ENCODE measurements at places on chromosomes 1 and 21.
A peak's percentile ranks its signal among the peaks of the same experiment; 100 is the strongest.

DNA sequence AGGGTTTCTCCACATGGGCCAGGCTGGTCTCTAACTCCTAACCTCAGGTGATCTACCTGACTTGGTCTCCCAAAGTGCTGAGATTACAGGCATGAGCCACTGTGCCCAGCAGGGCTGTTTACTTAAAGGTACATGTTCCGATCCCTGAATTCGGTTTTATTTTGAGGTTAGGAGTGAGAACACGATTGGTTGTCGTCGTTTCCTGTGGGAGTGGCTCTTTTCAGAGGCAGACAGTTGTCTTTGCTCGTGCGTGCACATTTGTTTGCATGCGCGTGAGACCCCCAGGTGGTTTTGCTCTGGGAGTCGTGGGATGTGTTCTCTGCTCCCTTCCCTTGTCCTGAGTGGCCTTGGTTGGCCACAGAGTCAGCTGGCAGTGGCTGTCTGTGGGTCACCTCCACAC, 60.2 kb downstream of the SKI start:
- no peak for DNase-seq

DNA sequence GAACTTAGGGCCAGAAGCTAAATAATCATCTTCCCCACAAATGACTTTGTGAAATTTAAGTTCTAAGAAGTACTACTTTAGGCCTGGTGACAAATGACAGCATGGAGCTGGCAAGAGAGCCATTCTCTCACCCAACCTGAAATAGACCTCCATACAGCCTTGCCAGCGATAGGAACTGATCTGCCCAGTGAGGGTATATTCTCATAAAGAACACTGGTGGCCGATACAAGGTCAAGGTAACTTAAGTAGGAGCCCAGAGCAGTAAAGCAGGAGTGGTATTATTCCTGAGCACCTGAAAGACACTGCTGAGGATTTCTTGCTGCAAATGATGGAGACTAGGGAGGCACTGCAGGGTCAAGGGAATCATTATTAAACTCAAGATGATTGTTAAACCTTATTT, 2.6 kb upstream of the TTLL7 start:
- DNase-seq, result no peak

- DNase-seq, result no peak
Observed at GRCh38 chr1:205983925-205984725, 19.1 kb downstream of the RAB7B start.

GRCh38 chr1:93143136-93143535, 37.1 kb downstream of the TMED5 start:
- no peak for DNase-seq

DNA sequence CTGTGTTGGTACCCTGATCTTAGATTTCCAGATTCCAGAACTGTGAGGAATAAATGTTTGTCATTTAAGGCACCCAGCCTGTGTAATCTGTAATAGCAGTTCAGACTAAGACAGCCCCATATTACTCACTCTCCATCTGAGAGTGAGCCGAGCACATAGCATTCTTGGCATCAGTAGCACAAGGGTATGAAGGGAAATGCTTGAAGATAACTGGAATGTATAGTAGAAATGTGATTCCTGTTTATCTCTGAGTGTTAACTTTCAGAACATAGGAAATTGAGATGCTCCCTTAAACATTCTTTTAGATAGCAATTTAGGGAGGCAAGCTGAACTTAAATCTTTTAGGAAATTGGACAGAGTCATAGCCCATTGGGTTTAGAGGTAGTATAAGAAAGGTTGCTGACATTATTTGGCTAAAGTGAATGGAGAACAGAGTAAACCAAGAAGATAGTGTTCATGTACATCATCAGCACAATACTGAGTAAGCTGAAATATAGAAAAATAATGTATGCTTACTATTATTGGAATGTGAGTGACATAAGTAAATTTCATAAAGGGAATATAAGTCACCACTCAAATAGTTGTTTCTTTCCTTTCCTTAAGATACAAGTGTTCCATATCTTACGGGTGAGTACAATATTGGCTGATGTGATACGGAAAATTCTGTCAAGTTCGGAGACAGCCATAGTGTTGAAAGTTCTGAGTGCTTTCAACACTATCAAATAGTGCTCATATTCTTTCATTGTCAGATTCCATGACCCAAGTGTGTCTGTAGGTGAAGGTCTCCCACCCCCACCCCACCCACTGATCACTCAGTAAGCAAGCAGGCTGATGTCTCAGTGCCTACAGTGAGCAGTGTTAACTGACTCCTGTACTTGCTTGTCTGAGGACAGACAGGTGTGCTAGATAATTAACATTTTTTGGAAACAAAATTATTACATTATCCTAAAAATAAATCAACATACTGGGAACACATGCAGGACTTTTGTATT, 73.7 kb downstream of the LRRC8D start:
- DNase-seq, result no peak

GRCh38 chr1:238153253-238153652, 262.5 kb upstream of the ZP4 start:
- DNase-seq, result no peak

GRCh38 chr1:160862203-160863060, at the start of gene CD244:
CD244 (minus strand) TSS chr1:160862887; CDS start chr1:160862677, 210 bp downstream.
- DNase-seq, result peak; percentile 14

DNA sequence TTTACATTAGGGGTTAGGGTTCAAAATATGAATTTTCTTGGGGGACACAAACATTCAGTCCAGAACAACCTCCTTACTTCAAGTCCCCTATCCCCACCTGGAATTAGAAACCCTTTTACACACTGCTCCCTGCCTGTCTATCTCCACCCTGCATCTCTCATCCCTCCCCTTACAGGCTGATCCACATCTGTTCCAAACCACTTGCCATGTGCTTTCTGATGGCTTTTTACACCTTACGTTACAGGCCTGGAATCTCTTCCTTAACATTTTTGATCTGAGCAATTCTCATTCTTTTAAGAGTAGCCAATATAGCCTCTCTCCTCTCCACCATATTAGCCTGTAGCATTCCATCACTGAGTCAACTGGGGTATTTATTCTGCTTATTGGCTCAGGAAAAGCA, 122.0 kb downstream of the PTBP2 start:
- no peak for DNase-seq

DNA sequence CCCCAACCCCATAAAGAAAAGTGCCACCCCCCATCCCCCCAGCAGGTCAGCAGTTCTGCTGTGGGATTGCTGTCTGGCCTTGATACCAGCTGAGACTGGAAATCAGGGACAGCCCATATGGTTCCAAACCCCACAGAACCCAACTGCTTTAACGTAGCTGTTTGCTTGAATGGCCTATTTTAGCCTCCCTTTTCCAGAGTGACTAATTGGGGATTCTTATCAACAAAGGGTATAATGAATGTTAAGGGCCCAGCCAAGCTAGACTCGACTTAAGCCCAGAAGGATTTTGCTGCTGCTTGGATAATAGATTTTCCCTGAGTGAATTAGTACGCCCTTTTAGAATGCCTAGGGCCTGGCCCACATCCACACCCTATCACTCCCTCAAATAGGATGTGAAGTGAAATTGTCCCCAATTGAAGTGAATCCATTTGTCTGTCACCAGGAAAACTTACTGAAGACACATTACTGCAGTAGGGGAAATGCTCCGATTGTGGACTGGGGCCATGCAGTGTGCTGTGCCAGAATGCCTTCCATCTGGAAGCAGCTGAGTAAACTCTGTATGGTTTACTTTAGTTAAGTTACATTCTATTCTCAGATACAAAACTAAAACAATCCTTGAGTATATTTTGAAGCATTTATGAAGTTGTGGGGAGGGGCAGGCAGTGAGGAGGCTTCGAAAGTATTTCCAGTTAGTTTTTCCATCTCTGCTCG, 156.9 kb downstream of the DHRS3 start:
- no peak for DNase-seq

DNA sequence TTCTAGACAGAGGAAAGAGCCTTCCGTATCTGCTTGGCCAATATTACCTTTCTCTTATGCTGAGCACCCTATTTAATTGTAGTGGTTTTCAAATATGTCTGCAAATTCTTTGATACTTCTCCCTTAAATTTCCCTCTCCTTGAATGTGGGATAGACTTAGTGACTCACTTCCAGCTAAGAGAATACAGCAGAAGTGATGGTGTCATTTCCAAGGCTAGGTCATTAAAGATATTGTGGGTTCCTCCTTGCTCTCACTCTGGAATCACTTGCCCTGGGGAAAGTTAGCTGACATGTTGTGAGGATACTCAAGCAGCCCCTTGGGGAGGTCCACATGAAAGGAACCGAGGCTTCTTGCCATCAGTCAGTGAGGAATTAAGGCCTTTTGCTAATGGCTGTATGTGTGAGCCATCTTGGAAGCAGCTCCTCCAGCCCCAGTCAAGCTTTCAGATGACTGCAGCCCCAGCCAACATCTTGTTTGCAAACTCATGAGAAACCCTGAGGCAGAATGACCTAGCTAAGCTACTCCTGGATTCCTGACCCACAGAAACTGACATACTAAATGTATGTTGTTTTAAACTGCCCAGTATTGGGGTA, 8.1 kb upstream of the CITED4 start:
- no peak for DNase-seq

DNA sequence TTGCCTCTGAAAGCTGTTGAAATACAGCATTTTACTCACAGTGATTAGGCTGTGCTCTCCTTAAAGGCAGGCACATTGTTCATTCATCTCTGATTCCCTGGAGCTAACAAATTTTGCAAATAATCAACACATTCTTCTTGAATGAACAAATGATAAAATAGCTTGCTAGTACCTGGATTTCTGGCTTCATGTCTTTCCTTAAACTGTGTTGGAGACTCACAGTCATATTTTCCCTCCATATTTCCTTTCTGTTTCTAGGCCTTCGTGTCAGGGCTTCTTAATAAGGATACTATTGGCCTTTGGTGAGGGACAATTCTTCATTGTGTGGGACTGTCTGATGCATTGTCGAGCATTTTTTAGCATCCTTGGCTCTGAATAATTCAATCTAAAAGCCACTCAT, 9.7 kb downstream of the HSD11B1 start:
- DNase-seq, result no peak

- DNase-seq, result no peak
Observed at GRCh38 chr1:188708795-188709535, 1768.7 kb downstream of the BRINP3 start.

- DNase-seq, result no peak
Observed at GRCh38 chr1:100413035-100413434, 60.7 kb downstream of the CDC14A start.

DNA sequence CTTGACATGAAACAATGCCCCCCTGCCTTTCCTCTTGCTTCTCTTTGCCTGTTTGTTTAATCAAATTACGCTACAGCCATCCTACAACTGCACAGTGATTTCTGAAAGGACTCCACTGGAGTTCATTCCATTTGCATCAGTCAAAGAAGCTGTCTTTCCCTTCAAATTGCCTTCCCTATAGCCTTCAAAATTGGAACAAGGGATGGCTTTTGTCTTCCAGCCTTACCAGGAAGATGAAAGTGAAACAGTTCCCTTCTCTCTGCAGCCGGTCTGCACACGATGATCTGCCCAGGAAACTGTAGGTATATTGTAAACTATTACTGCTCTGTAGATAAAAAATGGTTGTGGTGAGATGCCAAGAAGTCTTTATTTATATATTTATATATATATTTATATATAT, 65.6 kb upstream of the ETS2 start:
- no peak for DNase-seq

DNA sequence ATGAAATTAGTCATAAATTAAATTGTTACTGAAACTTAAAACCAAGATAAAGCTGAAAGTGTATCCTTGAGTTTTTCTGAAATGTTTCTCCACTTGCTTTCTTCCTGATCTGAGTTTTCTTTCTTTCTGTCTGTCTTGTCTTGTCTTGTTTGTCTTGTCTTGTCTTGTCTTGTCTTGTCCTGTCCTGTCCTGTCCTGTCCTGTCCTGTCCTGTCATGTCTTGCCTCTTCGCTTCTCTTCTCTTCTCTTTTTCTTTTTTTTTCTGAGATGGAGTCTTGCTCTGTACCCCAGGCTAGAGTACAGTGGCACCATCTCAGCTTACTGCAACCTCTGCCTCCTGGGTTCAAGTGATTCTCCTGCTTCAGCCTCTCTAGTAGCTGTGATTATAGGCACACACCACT, 73.7 kb downstream of the ADGRL2 start:
- no peak for DNase-seq

DNA sequence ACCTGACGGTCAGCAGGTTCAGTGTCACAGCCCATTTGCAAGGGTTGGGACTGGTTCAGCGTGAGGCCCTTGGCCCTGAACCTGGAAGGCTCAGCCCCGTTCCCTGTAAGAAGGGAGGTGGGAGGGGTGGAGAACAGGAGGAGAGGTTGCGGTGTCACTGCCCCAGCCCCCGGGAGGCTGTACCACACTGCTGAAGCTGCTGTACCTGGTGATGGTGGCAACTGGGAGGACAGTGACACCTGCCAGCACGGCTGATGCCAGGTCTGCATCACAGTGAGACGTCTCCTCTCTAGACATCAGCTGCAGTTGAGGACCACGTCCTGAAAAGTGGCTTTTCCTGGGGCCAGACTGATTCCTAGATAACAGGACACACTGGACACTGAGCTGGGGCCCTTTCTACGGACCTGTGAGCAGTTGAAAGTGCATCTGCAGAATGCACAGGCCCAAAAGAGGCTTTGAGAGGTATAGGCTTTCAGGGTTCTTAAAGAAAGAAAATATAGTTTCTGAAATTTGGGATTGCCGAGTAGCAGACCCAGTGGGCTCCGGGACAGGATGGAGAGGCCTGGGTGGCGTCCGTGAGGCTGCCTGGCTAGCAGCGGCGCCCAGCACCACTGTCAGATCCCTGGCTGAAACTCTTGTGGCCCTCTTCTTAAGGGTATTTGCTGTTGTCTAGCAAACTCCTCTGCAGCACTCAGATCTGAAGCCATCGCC, 47.7 kb downstream of the COQ8A start:
- DNase-seq, result no peak

- no peak for DNase-seq
Observed at GRCh38 chr1:78884685-78885452, 121.7 kb downstream of the ADGRL4 start.

- no peak for DNase-seq
Observed at GRCh38 chr21:32338209-32338921, 39.7 kb downstream of the MRAP start.

GRCh38 chr21:42162831-42163510, 56.0 kb upstream of the ABCG1 start:
- no peak for DNase-seq

- no peak for DNase-seq
Observed at GRCh38 chr1:229209386-229209785, 61.5 kb upstream of the RAB4A start.

- DNase-seq, result no peak
Observed at GRCh38 chr1:8985915-8986813, 40.1 kb downstream of the SLC2A7 start.

- DNase-seq, result no peak
Observed at GRCh38 chr1:231327617-231328016, 10.0 kb downstream of the EXOC8 start.

Data from activated CD8-positive, alpha-beta memory T cell treated with anti-CD3 and anti-CD28 coated beads for 1 hour (primary cell).